Stimulated activated CD4-positive, alpha-beta T cell treated with anti-CD3 and anti-CD28 coated beads, Interleukin-1b, Interleukin-23, amount 100 ng/mL, for 1 hour (primary cell): ENCODE measurements at places on chromosomes 7 and 10.
A peak's percentile ranks its signal among the peaks of the same experiment; 100 is the strongest.

DNA sequence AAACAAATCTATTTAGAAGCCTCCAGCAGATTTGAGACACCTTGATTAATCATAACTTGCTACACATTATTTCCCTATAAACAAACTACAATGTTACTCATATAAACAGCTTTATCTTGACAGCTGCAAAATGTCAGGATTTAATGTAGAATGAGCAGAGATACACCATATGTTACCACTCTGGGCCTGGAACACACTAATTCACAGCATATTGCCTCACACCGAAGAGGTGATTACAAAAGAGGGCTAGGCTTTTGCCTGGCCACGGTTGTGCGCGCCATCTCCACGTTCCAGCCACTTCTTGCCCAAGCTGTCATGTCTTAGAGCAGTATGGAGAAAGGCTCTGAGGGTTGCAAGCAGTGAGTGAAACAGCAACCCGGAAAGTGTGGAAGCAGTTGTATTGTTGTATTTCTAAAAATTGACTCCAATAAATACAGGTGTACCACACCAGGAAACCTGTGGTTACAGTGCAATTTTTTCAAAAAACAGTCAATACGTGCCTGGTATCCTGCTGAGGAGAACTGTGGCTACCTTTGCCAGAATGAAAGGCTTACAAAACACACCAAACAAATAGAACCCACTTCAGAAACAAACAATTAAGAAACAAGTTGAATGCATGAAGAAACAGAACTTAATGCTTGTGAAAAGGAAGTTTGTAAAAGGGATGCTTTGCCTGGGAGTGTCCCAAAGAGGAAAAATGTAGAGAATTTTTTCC is 498.1 kb downstream of the PLXNA4 start:
- no peak for DNase-seq

DNA sequence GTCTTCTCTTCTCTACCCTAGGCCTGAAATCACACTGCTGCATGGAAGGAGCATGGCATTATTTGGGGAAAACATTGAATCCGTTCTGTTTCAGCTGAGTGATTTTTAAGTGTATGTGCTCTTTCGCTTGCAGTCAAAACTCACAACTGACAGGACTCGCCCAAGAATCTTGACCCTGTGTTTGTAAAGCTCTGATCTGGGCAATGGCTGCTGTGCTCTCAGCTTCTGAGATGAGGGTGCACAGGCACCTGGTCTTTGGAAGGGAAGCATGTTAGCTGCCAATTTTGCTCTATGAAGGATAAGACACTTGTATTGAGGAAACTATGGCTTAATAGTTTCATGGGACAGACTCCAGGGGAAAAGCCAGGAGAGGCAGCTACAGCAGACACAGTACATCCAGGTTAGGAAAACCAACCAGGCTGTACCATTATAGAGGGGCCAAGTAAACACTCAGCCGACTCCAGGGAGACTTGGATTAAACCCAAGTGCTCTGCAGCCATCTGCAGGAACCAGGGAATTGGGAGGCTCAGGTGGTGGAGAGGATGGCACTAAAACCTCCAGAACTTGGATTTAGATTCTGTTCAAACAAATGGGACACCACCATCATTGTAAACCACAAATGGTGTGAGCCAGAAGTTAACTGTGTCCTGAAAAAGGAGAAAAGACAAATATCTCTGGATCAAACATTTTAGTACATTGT is 43.3 kb downstream of the LYZL1 start:
- no peak for DNase-seq

DNA sequence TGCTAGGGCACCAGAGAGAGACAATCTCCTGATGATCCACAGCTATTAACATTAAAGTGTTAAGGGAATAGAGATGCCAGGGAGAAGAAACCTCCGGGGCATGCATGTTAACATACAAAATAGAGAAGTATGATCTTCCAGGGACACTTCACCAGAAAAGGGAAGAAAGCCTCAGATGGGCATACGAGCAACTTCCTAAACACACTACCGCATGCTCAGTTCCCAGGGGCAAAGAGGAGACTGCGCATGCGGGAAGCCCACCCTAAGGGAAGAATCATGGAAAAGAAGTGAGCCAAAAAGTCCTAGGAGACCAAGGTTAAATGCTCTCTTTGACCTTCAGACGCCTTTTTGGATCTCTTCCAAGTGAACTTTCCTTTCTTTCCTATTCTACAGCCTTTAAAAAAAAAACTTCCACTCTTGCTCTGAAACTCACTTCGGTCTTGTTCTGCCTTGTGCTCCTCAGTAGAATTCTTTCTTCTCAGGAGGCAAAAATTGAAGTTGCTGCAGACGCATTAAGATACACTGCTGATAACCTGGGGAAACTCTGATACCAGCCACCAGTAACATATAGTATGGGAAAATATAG is 1211.3 kb downstream of the REEP3 start:
- DNase-seq = no peak

DNA sequence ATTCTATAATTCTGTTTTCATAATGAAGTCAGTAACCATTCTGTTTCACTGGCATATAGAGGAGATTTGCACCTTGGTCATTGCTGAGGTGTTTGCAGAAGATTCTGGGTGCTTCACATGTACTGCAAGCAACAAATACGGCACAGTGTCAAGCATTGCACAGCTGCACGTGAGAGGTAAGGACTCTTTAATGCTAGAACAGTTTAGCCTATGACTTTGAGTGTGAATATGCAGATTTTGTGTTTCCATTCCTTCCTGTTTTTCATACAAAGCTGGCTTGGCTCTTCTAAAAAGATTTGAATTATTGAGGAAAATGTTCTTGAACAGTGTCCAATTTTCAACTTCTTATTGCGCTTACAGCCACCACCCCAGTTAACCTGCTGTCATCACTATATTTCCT is 56.4 kb downstream of the MYPN start:
- no peak for DNase-seq

GRCh38 chr7:155362380-155363145 is 64.9 kb downstream of the INSIG1 start:
- no peak for DNase-seq

GRCh38 chr10:71439670-71440425 is 43.1 kb downstream of the CDH23 start:
- no peak for DNase-seq

DNA sequence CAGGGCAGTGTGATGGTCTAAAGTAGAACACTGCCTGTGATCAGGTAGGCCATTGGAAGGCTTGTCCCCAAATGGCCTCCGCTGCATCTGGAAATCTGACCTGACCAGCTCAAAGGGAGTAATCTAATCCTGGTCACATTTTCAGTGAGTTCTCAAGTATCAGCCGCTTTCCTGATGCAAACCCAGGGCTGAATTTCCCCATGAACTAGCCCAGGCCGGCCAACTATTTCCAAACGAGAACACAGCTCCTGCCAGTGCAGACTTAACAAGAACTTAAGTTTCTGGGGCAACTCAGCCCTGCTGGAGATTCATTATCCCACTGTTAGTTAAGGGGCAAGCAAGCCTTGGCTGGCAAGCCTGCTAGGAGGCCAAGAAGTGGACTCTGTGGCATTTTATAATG is 59.6 kb upstream of the FAM180A start:
- DNase-seq = no peak

DNA sequence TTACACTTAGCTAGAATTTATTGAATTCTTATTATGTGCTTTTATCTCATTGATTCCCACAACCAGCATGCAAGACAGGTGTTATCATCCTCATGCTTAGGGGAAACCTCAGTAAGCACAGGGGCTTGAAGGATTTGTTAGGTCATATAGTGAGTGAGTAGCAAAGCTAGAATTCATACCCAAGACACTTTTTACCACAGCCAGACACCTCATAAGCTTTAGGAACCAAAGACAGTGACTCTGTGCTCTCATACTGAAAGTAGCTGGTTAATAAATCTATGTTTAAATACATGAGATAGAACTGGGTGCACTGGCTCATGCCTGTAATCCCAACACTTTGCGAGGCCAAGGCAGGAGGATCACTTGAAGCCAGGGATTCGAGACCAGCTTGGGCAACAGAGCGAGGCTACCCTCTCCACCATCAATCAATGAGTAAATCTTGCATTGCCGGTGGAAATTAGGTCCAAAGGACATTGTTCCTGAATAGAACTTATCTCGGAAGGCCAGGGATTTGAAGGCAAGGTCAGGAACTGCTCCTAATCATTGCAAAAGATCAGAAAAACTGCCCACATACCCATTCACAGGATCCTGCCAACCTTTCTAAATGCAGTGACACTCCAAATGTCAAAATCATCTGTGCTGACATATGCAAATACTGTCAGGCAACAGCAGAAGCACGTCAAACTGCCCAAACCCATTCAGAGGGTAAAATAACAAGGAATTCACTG is 523.5 kb downstream of the PARD3 start:
- DNase-seq = no peak

DNA sequence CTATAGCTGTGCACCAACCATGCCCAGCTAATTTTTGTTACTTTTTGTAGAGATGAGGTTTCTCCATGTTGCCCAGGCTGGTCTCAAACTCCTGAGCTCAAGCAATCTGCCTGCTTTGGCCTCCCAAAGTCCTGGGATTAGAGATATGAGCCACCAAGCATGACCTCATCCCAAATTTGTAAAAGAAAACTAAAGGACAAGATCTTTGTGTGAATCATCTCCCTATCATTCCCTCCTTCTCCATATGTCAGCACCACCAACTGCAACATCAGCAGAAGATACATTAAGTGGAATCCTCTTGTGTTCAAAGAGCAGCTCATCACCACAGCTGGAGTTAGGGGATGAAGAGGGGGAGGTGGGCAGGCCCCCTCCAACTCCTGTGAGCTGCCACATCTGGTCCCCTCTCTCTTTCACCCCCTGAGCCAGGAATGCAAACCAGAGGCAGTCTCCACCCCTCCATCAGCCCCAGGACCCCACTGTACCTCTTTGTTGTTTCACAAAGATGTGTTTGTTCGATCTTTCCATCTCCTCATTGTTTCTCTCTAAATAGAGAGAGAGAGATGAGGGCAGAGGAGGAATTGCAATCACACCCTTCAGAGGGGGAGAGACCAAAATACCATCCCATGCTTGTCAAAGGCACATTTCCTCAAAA is 47.3 kb upstream of the PIP4K2A start:
- no peak for DNase-seq

GRCh38 chr7:112346381-112347060 is 103.7 kb upstream of the IFRD1 start:
- no peak for DNase-seq

DNA sequence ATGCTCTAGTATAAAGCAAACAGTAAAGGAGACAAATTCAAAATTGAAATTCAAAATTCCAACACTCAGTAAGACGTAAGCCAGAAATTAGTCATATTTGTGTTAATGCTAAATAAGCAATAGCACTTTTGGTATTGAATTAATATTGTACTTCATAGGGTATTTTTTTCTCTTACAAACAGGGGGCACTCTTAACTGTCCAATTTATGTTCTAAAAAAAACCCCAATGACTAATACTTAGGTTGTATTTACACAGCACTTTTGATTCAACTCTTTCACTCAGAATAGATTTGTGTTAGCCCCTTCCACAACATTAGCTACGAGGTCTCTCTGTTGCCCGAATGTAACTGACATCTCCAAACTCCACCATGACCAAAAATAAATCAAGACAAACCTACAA is 284.9 kb upstream of the COBL start:
- no peak for DNase-seq

- no peak for DNase-seq
Observed at GRCh38 chr7:65746398-65746669, 126.5 kb upstream of the VKORC1L1 start.

DNA sequence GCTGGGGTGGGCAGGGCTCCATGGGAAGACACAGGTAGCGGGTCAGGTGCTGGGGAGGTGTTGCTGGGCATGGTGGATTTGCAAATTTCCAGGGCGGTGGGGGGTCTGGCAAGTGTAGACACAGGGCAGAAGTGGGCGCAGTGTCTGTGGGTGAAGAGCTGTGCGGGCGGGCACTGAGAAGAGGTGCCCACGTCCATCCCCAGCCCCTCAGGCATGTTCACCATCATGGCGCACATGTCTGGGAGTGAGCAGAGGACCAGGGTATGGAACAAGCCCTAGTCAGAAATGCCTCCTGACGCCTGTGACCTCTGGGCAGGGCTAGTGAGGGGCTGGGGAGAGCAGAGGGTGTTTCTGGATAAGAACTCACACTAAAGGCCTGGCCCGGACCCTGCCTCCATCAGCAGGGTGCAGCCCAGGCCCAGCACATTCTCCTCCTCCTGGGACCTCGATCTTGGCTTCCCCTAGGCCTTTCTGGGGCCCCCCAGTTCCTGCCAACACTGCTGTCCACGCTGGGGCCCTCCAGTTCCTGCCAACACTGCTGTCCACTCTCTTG is 612.9 kb downstream of the PTPRN2 start:
- DNase-seq = no peak

- DNase-seq = no peak
Observed at GRCh38 chr7:129186749-129187260, 1.6 kb upstream of the SMO start.

DNA sequence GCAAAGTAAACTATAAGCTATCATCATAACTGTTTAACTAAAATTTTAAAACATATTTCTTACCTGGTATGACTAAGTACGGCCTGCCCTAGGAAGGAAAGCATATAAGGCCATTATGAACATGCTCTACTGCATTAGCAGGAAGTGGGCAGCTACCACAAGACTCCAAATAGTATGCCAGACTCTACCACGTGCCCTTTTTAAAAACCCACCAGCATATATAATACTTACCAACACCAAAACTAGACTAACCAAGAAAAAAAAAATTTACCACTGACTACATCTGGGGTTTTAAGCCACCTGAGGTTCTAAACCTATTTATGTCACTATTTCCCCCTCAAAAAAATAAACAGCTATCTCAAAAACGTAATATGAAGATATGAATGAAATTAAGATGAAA is 30.1 kb downstream of the NUDCD3 start:
- peak; percentile 4 for DNase-seq

- DNase-seq = no peak
Observed at GRCh38 chr7:78770422-78771410, 682.8 kb downstream of the MAGI2 start.

DNA sequence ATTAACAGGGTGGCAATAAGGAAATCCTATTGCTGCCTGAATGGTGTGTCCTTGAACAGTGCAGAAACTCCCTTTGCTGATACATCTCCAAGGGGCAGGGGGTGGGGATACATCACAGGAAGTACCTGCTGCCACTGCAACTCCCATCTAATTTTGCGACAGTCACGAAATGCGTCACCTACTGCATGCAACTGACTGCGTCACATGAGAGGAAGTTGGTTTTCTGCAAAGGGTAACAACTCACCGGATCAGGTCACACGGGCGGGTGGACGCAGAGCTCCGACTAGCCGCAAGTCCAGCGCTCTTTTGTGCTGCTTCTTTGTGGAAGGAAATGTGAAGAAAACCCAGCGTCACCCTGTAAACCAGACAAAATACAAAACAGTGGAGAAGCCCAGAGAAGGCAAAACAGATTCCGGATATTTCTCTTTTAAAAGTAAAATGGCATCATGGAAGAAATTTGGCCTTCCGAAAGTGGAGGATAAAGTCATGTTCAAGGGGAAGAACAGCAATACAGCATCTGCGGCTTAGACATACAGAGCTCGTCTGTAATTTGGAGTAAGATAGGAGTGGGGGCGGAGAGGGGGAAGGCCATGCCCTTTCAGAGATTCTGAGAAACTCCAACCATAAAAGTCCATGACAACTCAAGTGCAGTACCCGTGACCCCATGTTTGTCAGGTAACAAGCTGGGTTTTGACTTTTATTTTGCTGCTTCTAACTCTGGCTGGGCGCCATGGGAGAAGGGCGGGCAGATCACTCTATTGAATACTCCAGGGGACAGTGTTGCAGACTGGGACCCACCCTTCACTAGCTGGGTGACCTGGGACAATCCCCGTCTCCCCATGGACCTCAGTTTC is 32.3 kb upstream of the PLEKHS1 start:
- no peak for DNase-seq
